Urothelium cell line (cell line): ENCODE measurements at places on chromosomes 4 and X.

DNA sequence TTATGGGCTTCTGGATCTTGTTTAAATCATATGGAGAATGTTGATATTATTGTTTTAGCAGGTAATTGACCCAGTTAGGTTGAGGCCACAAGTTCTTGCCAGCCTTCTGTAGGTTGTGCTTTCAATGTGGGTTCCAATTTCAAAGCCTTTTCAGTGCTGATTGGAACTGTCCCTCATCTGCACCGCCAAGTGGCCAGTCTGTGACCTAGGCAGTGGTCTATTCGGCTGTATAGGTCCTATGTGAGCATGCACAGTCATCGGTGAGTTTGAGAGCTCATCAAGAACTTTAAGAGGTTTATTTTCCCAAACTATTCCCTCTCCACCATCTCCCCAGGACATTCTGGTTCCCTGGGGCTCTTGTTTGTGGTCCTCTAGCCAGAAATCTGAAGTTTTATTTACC lies 35.7 kb downstream of the DDX53 start:
- no peak for DNase-seq

DNA sequence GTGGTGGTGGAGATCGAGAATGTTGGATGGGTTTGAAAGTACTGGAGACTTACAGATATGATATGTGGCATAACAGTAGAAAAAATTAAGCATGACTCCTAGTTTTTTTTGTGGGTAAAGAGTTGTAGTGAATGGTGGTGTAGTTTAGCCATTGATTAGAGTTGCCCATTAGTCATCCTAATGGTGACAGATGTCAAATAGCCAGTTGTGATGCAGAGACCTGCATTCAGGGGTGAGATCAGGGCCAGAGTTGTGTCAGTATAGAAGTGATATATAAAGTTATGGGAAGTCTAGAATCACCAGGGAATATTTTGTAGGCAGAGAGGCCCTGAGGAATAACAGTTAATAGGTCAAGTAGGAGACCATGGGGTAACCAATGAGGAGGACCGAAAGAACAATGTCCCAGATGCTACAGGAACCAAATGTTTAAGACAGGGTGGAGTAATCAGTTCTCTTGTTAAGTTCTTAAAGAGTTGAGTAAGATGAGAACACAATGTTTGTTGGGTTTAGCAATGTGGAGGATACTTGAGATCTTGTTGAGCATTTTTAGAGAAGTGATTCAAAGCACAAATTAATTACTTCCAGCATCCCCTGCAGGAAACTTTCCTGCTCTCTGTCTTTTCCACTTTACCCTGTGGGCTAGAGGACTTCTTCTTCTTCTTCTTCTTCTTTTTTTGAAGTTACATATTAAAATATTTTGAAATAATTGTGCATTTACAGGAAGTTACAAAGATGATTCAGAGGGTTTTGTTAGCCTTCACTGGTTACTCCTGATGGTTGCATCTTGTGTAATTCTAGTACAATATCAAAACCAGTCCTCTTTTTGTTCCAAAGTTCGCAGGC lies 13.3 kb downstream of the SGMS2 start:
- no peak for DNase-seq

DNA sequence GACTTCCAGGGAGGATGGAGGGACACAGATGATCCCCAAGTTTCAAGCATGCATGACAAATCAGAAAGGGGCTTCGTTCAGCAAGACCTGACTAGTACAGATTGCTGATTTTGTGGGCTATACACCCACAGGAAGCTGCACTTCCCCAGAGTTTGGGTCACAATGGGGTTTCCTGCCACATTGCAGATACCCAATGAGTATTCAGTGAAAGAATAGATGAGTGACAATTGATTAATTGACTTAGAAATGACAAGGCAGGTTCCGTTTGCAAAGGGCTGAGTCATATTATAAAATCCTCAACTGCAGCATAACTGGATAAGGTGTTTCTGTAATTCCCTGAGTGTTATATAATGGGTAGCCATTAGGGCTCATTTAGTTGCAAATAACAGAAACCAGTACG lies 146.6 kb upstream of the TBL1X start:
- no peak for DNase-seq

GRCh38 chr4:179927473-179927872 lies 2315.7 kb upstream of the TENM3 start:
- DNase-seq = no peak

- no peak for DNase-seq
Measured at GRCh38 chr4:42708625-42709024, 51.7 kb upstream of the ATP8A1 start.

DNA sequence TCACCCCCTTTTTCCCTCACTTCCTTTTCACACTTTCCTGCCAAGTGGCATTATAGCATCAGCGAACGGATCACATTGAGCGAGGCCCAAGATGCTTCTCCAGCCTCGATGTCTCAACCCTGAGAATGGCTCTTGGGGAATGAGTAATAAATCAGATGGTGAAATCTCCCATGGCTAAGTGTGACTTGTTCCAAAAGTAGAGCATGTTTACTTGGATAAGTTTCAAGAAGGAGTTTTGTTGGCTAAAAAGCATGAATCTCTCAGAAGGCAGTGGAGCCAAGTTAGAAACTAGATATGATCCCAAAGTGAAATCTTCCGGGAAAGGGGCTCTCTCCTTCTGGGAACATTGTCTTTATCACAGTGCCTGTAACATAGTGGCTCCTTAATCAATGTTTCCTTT lies 316.3 kb downstream of the CAMK2D start:
- DNase-seq = no peak

DNA sequence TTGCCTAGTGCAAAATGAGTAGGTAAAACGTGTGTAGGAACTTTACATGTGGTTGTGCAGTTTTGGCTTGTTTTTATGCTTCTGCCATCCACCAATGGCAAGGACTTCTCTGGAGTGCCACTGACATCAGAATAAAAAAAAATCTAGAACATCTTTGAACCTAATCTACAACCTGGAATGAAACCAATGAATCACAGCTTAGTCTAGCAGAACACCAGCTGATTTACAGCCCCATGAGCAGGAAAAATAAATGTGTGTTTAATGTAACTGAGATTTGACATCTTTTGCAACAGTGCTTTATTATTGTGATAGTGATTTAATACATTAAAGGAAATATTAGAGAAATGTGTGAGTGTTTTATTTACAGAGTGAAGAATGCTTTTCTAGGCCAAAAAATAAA lies 995.1 kb downstream of the PCDH7 start:
- DNase-seq = no peak

DNA sequence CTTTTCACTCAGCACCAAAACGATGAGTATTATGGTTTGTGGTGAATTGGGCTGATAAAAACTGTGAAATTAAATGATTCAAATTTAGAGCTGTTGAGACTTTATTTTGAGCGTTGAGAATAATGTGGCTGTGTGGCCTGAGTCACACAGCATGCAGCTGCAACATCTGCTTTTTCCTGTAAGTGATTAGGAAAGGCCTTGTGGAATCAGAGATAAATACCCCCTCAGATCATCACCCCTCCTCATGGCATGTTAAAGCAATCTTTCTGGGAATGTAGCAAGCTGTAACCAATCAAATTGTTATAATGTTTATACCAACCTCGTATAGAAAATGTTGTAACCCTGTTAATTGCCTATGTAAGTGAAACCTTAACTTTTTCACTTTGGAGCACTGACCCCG lies 90.0 kb upstream of the GRPR start:
- DNase-seq = no peak

GRCh38 chr4:37388681-37389365 lies 144.3 kb downstream of the NWD2 start:
- no peak for DNase-seq

- DNase-seq = no peak
Measured at GRCh38 chr4:177461606-177462005, 19.4 kb upstream of the AGA start.

- DNase-seq = peak; percentile 44
Measured at GRCh38 chr4:183443655-183444213, 702 bp upstream of the CDKN2AIP start.

- no peak for DNase-seq
Measured at GRCh38 chr4:147840838-147841738, 109.2 kb downstream of the ARHGAP10 start.

DNA sequence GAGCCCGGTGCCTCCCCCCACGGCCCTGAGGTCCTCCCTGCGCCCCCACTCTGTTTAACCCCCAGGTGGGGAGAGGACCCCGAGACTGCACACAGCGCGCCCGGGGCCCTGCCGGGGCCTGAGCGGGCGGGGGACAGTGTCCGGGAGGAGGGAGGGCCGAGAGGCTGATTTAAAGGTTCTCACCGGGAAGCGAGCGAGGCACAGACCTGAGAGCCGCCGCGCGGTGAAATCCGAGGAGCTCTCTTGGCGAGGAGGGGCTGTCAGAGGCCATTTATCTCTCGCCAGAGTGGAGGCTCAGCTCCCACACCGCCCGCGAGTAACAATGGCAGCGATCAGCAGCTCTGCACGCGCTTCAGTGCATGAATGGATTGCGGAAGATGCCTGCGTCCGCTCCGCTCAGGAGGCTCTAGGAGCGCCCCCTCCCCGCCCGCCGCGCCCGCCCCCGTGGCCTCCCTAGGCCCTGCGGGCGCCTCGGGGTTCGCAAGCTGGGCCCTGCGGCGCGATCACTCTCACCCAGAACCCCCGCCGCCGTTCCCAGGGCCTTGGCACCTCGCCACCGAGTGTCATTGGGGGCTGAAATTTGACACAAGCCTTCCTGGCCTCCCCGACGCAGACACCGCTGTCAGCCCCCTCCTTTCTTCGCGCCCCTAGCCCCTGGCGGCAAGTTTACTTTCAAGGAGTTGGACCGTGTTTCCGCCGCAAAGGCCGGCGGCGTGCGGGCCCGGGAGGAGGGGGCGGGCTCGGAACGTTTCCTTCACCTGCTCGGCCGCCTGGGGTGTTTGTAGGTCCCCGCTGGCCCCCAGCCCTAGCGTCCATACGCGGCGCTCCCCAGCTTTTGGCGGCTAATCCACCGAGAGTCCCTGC lies 48.7 kb upstream of the BCOR start:
- no peak for DNase-seq

- no peak for DNase-seq
Measured at GRCh38 chr4:29278585-29278984, 1441.6 kb upstream of the PCDH7 start.

- no peak for DNase-seq
Measured at GRCh38 chrX:489820-490219, 103.1 kb upstream of the PPP2R3B start.

DNA sequence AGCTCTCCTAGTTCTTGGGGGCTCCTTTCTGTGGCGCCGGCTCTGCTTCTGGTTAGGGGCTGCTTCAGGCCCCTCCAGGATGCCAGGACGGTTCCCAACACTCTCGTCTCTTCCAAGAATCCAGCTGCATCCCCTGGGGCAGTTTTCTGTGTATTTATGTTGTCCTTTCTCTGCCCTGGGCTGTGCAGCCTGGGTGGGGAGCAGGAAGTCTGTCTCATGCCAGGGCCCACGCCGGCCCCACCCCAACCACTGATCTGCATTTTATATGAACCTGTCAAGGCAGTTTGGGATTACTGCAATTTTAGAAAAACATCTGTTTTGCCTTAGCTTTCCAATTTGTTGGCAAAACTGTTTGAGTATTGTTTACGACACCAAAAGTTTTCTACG lies 14.6 kb downstream of the CTBP1 start:
- no peak for DNase-seq

- no peak for DNase-seq
Measured at GRCh38 chr4:7397206-7398103, 37.3 kb downstream of the PSAPL1 start.

- no peak for DNase-seq
Measured at GRCh38 chr4:77911842-77912450, 49.3 kb downstream of the MRPL1 start.

DNA sequence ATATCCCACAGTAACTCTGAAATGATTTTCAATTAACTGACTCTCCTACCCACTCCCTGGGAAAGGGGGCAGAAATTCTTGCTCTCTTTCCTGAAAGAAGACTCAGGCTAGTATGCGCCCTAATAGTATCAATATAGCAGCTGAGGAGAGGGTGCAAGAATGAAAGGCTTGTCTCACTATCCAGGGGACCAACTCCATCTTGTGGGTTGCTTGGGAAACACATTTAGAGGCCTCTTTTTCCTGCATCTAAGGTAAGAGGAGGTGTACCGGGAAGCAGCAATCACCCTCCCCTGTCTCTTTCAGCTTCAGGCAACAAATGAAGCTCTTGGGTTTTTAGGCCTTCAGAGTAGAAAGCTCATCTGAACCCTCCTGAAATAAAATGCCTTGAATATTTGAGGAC lies 11.3 kb downstream of the TMEM255A start:
- no peak for DNase-seq

DNA sequence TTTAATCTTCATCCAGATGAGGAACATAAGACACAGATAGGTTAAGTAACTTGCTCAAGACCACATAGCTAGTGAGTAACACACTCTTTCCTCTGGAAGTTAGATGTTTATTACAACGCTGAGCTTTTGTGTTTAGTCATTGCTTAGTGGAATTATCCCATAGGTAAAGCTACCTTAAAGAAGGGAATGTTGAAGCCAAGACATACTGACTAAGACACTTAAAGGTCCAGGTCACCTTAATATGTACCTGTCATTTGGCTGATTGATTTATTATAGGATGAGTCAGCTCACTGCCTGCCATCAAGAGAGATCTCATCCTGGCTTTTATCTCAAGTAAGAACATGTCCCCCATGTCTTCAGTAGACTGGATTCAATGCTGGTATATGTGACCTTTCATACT lies 53.4 kb downstream of the KDR start:
- DNase-seq = no peak

- DNase-seq = no peak
Measured at GRCh38 chr4:140133576-140133975, 20.4 kb downstream of the MAML3 start.

DNA sequence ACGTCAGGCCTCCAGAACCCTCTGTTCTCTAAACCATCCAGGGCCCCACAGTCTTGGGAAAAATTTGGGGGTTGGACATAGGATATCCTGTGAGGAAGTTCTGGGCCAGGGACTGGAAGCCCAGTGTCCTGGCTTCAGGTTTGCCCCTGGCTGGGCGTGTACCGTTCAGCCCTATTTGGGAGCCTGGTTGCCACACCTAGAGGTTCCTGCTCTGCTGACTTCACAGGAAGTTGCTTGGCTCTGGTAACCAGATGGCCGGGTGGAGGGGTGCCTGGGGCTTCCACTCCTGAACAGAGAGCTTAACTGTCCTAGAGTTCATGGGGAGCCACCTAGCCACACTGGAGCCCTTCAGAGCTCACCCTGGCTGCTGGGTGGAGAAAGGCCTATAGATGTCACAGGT lies 1.1 kb downstream of the TAFAZZIN start:
- no peak for DNase-seq

DNA sequence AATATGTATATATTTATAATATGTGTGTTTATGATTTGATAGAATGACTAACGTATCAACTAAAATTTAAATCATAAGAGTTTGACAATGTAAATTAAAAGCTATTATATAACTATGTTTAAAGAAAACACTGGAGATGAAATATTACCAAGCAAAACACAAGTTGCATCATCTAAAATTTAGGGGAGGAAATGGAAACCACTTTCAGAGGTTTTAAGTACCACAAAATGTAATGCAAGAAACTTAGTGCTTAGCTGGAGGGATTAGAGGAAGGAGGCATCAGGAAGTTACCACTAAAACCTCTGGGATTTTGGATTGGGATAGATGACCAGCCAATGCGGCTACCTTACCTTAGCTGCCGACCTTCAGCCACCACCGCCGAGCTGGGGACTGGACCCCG lies 1192.1 kb upstream of the PRKX start:
- no peak for DNase-seq

- no peak for DNase-seq
Measured at GRCh38 chr4:164783976-164784375, 30.0 kb downstream of the SMIM31 start.
